Vagina (tissue), 2 donors: ENCODE measurements at places on chromosomes 4 and X.

GRCh38 chr4:150253416-150253815 is 175.2 kb downstream of the DCLK2 start:
- DNase-seq: no peak

GRCh38 chr4:147834480-147834879 is 102.6 kb downstream of the ARHGAP10 start:
- no peak for DNase-seq

DNA sequence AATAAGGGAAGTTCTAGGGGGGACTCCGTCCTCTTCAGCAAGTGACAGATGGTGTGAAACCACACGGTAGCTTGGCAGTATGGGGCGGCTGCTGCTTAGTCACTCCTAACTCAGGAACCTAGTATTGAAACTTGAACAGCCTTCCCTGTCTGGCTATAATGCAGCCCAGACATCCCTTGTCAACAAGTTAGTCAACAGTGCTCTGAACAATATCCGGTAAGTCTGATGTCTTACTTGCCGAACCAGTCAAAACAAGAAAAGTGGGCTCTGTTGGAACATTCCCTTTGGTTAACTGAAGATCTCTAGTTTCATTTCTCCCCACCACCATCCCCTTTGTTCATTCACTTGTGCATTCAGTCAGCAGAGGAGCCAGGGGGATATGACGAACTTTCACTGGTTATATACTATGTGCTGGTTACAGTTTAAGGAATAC is 18.7 kb upstream of the CXCL13 start:
- DNase-seq: no peak

GRCh38 chr4:140014284-140014683 is 139.7 kb downstream of the MAML3 start:
- no peak for DNase-seq

DNA sequence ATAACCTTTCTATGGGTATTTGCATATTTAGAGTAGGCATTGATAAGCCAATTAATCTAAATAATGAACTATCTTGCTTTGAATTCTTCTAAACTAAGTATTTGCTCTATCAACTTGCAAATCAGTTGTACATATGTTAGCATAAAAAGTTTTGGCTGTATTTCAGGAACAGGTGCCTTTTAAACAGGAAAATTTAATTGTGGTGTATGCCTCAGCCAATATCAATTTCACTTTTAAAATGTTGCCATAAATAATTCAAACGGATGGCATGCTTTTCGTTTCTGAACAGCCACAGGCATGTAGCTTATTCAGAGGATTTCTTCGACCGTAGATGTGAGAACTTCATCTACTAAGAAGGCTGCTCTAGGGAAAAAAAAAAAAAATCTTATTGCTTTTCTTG is 99.9 kb downstream of the DCLK2 start:
- DNase-seq: no peak
